ENCODE measurements at places on chromosomes 5 and 9. TPM values are rescaled to one million over a fixed set of nuclear protein-coding genes. Genes with fewer than 3 reads are reported as not detected.

DNA sequence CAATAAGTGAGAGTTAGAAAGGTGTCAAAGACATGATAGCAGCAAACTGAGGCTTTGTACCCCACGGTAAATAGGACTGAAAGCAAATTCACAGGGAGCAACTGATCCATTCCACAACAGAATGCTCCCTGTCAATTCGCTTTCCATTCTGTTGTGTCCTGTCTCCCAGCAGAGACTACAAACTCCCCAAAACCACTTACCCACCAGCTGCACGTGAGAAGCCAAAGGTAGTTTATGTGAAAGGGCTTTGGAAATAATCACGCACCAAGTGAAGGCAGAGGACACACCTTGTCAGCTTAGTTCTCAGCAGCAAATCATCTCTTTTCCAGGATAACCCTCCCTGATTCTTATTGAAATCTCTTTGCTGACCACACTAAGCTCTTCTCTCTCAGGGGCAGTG lies 46.6 kb upstream of the IL17B start:
- no peak for DNase-seq

DNA sequence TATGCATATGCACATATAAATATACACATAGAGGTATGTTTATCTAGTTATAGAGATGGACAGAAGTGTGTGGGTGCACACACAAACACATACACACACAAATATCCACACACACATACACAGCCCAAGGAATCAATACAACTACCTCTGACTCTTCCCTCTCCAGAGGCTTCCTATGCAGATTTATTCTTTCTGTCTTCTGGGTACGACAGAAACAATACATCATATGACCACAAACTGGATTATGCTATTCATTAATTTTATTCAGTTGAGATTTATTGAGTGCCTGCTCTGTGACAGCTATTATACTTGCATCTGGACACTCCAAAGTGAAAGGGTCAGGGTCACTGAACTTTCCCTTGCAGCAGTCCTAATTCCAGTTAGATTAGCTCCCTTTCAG lies 155.8 kb downstream of the BRINP1 start:
- no peak for DNase-seq

DNA sequence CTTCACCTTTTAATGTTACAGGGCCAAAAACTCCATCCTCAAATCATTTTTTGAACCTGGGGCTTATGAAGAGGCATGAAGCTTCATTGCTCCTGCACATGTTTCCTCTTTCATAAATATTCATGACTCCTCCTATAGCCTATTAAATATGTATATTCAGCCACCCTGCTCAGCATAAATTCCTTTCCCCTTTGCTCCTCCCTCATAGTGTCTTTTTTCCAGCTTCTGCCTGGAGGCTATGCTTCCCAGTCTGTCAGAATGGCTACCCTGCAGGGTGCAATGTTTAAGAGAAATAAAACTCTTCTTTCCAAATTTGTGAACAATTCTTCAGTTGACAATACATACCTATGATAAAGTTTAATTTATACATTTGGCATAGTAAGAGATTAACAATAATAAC lies 1082.9 kb upstream of the CDH18 start:
- no peak for DNase-seq

- peak; percentile 37 for DNase-seq
Observed at GRCh38 chr5:38783011-38783561, 62.7 kb upstream of the OSMR start.

DNA sequence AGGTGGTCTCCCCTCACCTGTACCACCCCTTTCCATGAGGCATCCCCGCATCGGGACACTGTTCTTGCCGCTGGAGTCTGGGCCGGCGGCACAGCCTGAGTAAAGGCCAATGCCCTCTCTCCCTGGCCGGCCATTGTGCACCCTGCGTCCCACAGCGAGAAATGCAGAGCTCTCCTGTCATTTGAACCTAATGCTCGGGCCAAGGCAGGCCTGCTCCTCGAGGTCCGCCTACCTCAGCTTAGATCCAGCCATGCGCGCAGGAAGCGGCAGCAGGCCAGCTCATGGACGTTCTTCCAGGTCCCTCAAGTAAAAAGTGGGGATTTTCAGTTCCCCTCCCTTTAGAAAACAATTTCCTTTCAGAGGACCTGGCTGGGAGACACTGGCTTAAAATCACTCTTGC lies 135.0 kb downstream of the HSD17B3 start:
- no peak for DNase-seq

- DNase-seq, result no peak
Observed at GRCh38 chr5:6820851-6821479, 107.7 kb downstream of the TENT4A start.

DNA sequence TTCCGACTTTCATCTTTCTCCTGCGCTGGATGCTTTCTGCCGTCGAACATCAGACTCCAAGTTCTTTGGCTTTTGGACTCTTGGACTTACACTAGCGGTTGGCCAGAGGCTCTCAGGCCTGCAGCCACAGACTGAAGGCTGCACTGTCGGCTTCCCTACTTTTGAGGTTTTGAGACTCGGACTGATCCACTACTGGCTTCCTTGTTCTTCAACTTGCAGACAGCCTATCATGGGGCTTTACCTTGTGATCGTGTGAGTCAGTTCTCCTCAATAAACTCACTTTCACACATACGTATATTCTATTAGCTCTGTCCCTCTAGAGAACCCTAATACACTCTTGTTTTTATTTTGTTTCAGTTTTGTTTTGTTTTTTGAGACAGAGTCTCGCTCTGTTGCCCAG lies 10.3 kb downstream of the FKBP15 start:
- DNase-seq, result no peak

GRCh38 chr5:2997179-2997578 lies 245.7 kb upstream of the IRX2 start:
- no peak for DNase-seq

DNA sequence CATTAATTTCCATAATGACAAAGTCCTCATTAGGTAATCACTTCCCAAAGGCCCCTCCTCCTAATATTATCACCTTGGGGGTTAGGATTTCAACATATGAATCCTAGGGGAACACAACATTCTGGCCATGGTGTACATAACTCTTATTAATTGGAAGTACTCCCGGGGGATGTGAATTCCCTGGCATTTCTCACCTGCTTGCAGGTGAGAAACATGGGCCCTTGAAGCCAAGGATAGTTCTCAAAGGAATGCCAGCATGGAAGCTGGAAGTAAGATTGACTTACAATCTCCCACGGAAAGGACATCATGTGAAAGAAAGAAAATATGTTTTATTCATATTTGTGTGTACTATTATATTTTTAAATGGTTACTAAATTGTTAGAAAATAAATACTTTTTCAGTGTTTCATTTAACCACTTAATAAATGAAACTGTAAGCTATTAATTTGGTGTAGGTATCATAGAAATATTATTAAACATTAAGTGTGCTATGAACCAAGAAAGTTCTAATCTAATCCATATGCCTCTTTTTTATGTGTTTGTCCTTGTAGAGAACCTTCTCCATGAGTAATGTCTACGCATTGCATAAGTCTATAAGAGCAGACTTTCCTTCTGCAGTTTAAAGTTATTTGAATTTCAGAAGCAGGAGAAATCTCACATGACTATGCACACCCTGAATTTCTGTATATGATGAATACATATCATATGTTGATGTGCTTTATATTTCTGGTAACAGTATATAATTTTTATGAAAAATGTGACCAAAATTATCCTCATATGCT lies 59.4 kb downstream of the ANXA1 start:
- DNase-seq, result no peak

- DNase-seq, result no peak
Observed at GRCh38 chr9:78009186-78009585, 22.4 kb downstream of the GNAQ start.

GRCh38 chr5:91727463-91727862 lies 344.3 kb upstream of the ARRDC3 start:
- DNase-seq, result no peak

- DNase-seq, result no peak
Observed at GRCh38 chr5:84783003-84783402, 398.3 kb upstream of the EDIL3 start.

CDH12 gene
- polyA plus RNA-seq, result 0.05 TPM

GRCh38 chr9:89430995-89431394 lies 66.9 kb downstream of the SEMA4D start:
- DNase-seq, result no peak

TMEM215 gene
- not detected for polyA plus RNA-seq

DNA sequence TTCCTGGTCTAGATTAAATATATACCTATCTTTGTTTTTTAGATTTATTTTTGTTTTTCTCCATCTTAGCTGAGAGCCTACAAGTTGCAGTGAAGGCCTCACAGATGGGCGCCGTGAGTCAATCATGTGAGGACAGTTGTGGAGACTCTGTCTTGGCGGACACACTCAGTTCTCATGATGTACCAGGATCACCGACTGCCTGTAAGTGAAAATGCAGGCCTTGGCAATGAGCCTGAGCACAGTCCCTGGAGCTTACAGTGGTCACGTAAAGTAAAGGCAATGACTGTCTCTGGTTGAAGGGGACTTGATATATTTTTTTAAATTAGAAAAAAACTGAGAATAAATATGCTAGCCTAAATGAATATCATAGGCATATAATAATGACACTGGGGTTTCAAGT lies 271.9 kb downstream of the ARHGEF28 start:
- no peak for DNase-seq

- DNase-seq, result no peak
Observed at GRCh38 chr5:124561451-124561850, 185.0 kb downstream of the ZNF608 start.

Measured in urinary bladder (tissue), 4 donors.